ENCODE measurements at places on chromosomes 4 and X.

- no peak for DNase-seq
These were observed 83.6 kb downstream of the MXRA5 start for GRCh38 chrX:3262901-3263300.

- no peak for DNase-seq
These were observed 1483.2 kb downstream of the PCDH7 start for GRCh38 chr4:32203340-32203739.

- no peak for DNase-seq
These were observed 12.2 kb downstream of the SPOCK3 start for GRCh38 chr4:167222099-167222498.

DNA sequence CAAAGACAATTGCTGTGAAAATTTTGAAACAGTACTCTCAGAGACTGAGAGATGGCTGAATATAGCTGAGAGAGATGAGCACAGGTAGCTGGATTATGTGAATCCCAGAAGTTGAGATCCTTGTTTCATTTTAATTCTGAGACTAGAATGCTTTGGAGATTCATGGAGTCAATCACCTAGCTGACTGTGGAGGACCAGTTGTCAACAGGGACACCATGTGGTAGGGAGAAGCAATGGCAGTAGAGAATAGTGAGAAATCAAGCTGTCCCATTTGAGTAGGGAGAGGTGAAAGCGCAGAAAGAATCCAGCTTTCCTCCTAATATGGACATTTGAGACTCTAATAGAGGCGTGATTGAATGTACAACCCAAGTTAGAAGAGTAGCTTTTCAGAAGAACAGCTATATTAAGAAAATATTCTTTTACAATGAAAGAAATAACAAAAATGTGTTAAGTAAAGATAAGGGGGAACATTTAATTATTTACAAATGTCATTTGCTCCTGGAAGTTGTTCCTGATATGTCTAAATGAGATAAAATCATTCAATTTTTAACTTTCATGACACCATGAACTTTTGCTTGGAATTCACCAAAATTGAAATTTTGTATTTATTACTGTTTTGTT is 30.3 kb upstream of the GLRB start:
- peak; percentile 20 for DNase-seq

- no peak for DNase-seq
These were observed 412.7 kb upstream of the TENM3 start for GRCh38 chr4:181830404-181831035.

DNA sequence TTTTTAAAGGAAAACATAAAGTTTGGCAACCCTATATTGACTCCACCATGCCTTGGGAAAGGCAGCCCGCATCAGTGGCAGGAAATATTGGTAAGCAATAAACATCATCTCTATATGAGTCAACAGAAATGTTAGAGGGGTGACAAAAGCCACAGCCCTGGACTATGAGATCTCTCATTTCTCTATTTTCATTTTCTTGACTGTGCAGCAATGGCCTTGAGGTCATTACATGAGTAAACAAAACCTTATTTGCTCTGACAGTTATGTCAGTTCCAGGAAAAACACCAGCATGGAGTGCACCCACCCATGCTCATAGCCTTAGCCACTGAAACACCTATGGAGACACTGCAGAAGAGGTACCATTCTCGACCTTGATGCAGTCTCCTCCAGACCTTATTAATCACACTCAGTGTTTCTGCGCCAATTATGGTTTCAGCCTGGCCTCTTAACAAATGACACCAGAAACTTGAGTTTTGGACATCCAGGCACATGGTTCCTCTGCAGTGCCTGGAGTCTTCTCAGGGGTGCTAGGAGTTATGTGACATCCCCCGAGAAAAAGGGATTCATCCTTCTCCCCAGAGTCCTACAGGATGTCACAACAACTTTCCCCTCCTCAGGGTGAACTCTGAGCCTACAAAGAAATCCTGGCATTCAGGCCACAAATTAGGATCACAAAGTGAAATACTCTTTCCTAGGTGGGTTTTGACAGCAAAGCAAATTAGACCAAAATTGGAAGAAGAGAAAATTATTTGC is 16.0 kb upstream of the HPGD start:
- peak; percentile 27 for DNase-seq

DNA sequence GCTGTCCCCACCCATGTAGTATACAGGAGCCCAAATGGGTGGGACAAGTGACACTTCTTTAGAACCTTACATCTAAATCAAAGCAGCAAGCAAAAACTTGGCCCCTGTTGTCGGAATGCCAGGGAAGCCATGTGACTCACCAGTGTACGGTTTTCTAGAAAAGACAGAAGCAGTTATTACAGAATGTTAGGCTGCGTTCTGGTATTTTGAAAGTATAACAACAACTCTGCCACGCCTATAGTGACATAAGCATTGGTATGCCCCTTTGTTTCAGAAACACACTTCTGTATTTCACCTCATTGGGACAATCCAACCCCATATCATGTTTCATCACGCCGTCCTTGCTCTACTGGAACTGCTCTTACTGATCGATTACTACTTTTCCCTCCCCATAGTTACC is 14.8 kb downstream of the PDHA1 start:
- DNase-seq, result no peak

DNA sequence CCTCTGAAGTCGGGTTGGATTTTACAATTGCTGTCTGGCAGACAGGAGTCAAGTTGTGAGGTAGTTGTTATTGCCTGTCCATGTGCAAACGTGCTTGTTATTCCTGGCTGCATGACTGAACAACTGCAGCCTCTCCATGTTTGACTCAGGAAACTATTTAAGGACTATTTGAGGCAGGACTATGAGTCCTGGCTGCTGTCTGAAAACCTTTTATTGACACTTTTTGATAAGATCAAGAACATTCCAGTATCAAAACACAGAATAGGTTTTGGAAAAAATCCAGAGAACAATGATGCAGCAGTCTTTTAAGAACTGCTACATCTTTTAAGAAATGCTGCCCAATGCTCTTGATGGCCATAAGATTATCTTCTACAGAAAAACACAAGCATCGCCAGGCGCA is 10.0 kb upstream of the SPRY1 start:
- no peak for DNase-seq

DNA sequence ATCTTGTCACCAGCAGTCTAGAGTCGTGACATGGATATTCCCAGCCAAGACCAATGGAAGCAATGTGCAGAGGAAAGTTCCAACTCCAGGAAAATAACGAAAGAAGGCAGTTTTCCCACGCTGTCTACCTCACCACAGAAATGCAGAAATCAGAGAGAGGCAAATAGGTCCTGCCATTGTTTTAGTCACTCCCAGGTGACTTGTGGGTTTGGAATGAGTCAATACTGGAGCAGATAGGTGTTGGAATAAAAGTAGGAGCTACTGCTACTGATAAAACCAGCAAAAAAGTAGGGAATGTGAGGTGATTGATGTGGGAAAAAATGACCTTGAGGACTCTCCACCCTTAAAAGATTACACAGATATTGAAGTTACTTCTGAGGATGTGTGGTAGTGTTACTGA is 72.8 kb upstream of the RAI2 start:
- no peak for DNase-seq

DNA sequence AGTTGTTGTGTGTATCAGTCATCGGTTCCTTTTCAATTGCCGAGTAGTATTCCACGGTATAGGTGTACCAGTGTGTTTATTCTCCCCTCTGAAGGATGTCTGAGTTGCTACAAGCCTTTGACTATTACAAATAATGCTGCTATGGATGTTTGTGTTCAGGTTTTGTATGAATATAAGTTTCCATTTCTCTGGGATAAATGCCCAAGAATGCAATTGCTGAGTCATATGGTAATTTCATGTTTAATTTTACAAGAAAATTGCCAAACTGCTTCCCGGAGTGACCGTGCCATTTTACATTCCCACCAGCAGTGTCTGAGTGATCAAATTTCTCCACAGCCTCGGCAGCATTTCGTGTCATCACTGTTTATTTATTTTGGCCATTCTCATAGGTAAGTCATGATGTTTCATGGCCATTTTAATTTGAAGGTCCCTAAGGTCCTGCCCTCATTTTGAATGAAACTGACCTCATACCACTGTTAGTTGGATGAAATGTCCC is 73.9 kb downstream of the IRF2 start:
- no peak for DNase-seq

DNA sequence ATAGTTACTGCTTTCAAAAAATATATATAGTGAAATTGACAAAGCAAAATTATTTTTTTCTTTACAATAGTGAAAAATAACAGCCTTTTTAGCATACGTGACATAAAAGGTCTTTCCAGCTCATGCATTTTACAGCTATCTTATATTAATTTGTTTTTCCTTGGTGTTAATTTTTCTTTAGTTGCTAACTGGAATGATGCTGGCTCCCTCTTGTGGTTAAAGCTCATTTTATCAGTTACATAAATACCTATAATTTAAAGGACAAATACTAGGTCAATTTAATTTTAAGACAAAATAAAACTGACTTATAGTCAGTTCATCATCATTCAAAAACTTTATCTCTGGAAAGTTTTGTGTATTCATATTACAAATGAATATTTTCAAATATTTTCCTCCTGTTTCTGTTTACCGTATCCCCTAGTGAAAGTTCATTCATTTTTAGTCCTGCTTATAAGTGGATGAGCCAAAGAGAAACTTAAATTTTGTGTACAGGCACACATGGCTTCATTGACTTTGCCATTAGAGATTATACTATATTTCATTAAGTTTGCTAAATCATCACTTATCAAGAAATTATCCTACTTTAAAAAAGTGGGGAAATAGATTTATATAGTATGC is 9.9 kb upstream of the ANAPC4 start:
- DNase-seq, result no peak

DNA sequence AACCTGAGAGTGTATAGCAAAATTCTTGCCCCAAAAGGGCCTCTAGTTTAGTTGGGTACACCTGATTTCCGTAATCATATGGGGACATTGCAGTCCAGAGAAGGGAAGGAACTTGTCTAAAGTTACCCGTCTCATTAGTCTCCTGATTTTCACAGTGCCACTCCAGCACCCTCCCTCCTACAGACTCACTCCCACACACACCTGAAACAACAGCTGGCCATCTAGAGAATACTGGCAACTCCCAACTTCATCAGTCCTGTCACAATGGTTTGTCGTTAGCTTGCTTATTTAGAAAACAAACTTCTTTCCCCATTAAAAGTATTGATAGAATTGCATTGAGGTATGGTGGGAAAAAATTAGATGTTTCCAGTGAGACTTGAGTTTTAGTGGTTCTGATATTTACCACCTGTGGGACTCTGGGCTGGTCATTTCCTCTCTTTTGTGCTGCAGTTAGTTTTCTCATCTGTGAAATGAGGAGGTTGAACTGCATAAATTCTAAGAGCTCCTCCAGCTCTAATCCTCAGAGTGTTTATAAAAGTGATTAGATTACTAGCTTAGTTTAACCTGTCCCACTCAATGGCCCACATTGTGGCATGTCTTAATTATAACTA is 1.7 kb downstream of the IL13RA1 start:
- DNase-seq, result no peak

GRCh38 chrX:132900633-132901293 is 57.7 kb downstream of the HS6ST2 start:
- no peak for DNase-seq

DNA sequence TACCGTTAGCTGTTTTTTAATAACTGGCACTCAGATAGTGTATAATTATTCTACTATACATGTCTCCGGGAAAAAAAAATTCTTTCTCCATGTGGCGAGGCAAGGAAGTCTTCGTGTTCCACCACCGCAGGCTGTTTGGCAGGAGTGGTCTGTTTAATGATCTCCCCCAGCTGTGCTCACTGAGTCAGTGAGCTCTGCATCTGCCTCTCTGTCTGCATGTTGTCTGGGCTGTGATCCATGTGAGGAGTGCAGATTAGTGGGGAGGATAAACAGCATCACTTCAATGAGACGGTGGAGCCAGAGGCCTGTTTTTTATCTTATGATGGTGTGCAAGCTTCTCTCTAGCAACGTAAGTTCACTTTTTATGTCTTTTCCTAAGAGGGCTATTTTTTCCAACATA is 69.8 kb downstream of the RPS3A start:
- no peak for DNase-seq

DNA sequence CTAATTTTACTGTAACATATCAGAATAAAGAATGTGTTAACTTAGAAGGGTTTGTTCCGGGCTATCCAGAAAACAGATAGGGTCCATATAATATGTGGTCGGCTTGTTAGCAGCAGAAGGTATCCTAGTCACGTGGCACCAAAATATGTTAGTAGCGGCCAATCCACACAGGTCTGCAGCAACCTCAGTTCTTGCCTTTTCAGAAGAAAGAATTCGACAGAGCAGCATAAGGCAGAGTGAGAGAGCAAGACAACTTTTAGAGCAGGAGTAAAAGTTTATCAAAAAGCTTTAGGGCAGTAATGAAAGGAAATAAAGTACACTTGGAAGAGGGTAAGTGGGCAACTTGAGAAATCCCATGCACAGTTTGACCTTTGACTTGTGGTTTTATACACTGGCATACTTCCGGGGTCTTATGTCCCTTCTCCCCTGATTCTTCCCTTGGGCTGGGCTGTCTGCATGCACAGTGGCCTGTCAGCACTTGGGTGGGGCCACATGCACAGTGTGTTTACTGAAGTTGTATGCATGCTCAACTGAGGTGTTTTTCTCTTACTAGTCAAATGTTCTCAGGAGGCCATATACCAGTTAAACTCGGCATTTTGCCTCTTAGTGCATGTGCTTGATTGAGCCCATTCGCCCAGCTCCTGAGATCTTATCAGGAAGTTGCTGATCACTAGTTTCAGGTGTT is 37.0 kb upstream of the ABCG2 start:
- no peak for DNase-seq

DNA sequence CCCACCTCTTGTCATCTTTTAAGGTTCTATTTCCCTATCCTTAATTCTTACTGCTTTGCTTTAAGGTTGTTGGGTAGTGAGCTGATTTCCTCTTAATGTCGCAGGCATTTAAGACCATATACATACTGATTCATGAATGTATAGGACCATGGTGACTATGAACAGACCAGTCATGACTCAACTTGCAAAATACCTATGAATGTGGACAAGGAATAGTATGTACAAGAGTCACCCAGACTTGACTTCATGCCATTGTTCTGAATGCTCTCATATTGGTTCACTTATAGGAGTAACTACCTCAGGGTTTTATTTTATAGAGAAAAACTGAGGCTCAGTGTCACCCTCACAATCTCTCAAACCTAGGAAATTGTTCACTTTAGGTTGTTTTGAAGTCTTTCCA is 44.3 kb downstream of the CCNG2 start:
- DNase-seq, result no peak

GRCh38 chrX:71109051-71109450 is 2.3 kb downstream of the IL2RG start:
- DNase-seq, result no peak

- no peak for DNase-seq
These were observed 269.4 kb downstream of the IL15 start for GRCh38 chr4:141905751-141906150.

- DNase-seq, result no peak
These were observed 12.8 kb upstream of the CFAP299 start for GRCh38 chr4:80322716-80323115.
